Transverse colon (tissue), 4 donors: ENCODE measurements at places on chromosomes 6 and 20. TPM values are rescaled to one million over a fixed set of nuclear protein-coding genes. Genes with fewer than 3 reads are reported as not detected.

GRCh38 chr20:16205507-16205906 is 367.7 kb downstream of the KIF16B start:
- no peaks in the 10 kb centered on the region for H3K4me1 ChIP-seq
- H3K4me3 ChIP-seq: no peak overlapping the region
- no peak for DNase-seq
- H3K27ac ChIP-seq: no peak overlapping the region

DNA sequence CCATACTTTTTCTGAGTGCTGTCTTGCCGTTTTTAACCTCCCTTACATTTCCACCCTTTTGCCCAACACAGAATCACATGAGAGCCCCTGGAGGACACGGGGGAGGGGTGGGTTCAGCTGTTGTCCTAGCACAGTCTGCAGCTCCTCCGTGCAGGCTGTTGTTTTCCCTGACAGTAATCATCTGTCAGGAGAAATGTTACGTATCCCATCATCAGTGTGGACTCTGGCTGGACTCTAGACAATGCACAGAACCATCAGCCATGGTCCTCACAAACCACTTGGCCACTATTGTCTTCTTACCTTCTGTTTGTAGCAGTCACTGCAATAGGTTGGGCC is 92.1 kb downstream of the RIN2 start:
- no peaks in the 10 kb centered on the region for H3K36me3 ChIP-seq
- H3K4me1 ChIP-seq: no peaks in the 10 kb centered on the region
- H3K4me3 ChIP-seq: no peak overlapping the region
- no peaks in the 10 kb centered on the region for H3K27me3 ChIP-seq
- DNase-seq: no peak
- H3K27ac ChIP-seq: peak overlapping the region; percentile 74

DNA sequence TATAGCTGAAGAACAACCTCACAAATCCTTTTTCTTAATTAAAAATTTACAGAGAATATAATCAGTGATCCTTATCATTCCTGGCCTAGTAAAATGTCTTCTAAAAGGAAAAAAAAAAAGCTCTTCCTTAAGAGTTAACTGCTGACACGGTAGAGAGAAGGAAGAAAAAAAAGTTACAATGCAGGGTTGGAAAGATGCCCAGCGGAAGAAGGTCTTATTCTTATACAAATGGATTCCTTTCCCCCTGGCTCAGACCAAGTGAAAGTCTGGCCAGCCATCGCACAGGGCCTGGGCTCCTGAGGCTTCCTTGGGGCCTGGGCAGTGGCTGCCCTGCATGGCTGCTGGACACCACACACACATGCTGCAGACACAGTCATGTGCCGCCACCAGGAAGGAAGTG is 688.6 kb downstream of the TENT5A start:
- H3K36me3 ChIP-seq: no peaks in the 10 kb centered on the region
- H3K4me3 ChIP-seq: no peak overlapping the region
- H3K4me1 ChIP-seq: no peaks in the 10 kb centered on the region
- DNase-seq: no peak
- H3K27ac ChIP-seq: no peak overlapping the region

DNA sequence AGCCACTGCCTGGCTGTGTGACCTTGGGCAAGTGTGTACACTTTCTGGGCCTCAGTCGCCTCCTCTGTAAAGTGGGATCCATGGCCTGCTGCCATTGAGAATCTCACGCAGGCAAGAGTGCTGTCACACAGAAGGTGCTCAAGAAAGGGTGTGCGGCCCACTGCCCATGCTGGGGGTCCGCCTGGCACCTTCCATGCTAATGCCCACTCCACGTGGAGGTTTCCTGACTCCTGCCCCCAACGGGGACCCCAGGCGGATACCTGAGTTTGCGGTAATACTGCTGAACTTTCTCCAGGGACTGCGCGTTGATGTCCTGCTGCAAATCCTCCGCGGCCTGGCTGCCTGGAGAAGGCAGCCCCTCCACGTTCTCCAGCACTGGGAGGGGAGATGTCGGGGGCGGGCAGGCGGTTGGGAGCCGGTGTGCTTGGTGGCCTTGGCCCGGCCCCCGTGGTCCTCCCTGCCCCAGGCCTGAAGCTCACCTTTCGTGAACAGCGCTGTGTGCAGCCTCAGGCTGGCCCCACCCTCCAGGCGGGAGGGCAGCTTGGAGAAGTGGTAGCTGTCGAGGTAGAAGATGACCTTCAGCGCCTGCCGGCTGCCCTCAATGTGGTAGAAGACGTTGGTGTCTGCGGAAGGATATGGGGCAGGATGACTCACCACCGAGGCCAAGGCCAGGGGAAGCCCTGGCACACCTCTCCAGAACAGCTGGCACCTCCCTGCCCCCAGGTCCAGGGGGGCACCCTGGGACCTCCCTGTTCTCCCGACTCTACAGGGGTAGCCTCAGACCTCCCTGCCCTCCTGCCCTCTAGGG is 195.6 kb downstream of the PREX1 start:
- no peaks in the 10 kb centered on the region for H3K36me3 ChIP-seq
- H3K4me3 ChIP-seq: no peak overlapping the region
- no peak for DNase-seq
- H3K27ac ChIP-seq: no peak overlapping the region
- no peaks in the 10 kb centered on the region for H3K4me1 ChIP-seq

DNA sequence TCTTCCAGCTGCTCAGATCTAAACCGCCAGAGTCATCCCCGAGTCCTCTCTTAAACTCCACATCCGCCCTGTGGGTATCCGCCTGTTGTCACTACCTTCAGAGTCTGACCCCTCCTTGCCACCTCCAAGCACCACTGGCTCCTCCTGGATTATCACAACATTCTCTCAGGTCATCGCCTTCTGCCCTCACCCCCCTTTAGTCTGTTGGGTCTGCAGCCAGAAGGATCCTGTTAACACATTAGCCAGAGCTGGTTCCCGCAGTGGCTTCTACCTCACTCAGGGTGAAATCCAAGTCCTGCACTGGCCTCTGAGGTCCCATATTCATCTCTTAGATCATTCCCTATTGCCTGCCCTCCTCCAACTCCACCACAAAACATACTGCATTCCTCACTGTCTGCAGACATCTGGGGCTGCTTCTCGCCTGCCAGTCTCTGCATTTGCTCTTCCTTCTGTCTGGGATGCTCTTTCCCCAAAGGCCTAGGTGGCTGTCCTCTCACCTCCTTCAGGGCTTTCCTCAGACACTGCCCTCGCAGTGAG is 34.1 kb downstream of the TNXB start:
- DNase-seq: no peak
- no peak overlapping the region for H3K4me3 ChIP-seq
- no peaks in the 10 kb centered on the region for H3K27me3 ChIP-seq
- H3K36me3 ChIP-seq: no peaks in the 10 kb centered on the region

DNA sequence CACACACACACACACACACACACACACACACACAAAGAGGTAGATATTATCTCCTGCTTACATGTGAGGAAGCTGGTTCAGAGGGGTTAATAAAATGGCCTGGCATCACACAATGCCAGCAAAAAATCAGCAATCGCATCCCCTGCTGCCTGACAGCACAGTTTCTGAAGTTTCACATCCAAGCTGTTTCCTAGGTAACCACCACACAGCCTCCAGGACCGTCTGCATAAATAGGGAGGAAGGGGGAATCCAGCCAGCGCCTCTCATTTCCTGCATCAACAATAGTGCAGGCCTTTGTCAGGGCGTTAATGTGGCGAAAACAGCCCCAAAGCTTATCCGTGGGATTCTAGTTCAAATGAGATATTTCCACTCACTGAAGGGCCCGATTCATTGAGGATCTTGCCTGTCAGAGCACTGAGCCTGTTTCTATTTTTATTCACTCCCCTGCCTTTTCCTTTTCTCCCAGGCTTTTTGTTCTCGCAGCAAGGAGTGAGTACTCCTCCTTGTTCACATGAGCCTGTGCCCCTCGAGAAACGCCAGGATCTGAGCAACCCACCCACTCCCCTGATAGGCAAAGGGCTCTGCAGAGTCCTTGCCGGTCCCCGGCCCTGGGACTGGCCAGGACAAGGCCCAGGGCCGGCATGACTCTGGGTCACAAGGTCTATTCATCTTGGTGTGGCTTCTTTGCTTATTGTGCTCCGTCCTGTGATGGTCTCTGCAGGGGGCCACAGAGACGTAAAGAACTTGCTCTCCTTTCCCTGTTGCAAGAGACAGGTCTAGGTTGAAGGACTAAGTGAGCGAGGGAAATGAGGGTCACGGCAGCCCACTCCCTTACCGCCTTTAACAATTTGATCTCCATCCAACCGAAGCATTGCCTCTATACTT is 32.7 kb downstream of the TUBB2B start:
- DNase-seq: no peak
- no peaks in the 10 kb centered on the region for H3K27me3 ChIP-seq
- no peak overlapping the region for H3K4me3 ChIP-seq

GRCh38 chr6:19715167-19715551 is 122.0 kb upstream of the ID4 start:
- H3K27ac ChIP-seq: no peak overlapping the region
- H3K4me1 ChIP-seq: no peaks in the 10 kb centered on the region
- H3K36me3 ChIP-seq: no peaks in the 10 kb centered on the region
- no peaks in the 10 kb centered on the region for H3K27me3 ChIP-seq
- H3K4me3 ChIP-seq: no peak overlapping the region
- DNase-seq: no peak

- H3K4me1 ChIP-seq: peaks cover 36% of the 10 kb centered on the region
- no peak for DNase-seq
- no peak overlapping the region for H3K4me3 ChIP-seq
- no peaks in the 10 kb centered on the region for H3K36me3 ChIP-seq
- peak overlapping the region; percentile 47 for H3K27ac ChIP-seq
- H3K27me3 ChIP-seq: no peaks in the 10 kb centered on the region
Measured at GRCh38 chr6:34598712-34599111, 42.6 kb upstream of the SPDEF start.

- no peak overlapping the region for H3K4me3 ChIP-seq
- no peaks in the 10 kb centered on the region for H3K4me1 ChIP-seq
- no peaks in the 10 kb centered on the region for H3K36me3 ChIP-seq
- H3K27me3 ChIP-seq: no peaks in the 10 kb centered on the region
- H3K27ac ChIP-seq: no peak overlapping the region
Measured at GRCh38 chr20:6976106-6976900, 208.8 kb downstream of the BMP2 start.

DNA sequence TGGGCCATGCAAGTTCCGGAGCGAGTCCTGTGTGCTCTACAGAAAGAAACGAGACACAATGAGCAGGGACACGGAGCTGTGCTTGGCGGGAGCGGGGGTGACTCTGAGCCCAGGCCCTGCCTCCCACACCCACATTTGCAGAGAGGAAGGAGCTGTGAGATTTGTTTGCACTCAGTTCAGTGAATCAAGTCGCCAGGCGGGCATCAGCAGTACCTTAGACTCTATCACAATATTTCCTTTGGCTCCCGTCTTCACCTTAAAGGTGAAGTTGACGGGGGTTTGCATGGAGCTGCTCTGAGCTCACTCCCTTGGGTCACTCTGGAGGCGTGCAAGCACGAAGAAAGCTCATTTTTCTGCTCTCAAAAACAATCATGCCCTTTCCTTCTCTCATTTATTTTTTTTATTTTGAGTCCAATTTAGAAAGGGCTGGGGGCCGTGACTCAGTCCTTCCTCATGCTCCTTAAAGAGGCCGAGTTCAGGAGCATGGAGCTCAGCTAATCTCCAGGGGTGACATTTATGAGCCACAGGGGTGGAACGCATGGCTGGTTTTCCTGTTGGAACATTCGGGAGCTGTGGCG is 188.2 kb downstream of the NFATC2 start:
- H3K36me3 ChIP-seq: no peaks in the 10 kb centered on the region
- no peak overlapping the region for H3K27ac ChIP-seq
- no peak overlapping the region for H3K4me3 ChIP-seq
- H3K4me1 ChIP-seq: no peaks in the 10 kb centered on the region

GRCh38 chr6:161564952-161565351 is 291.1 kb upstream of the AGPAT4 start:
- H3K27me3 ChIP-seq: no peaks in the 10 kb centered on the region
- H3K4me1 ChIP-seq: no peaks in the 10 kb centered on the region
- H3K36me3 ChIP-seq: no peaks in the 10 kb centered on the region

DNA sequence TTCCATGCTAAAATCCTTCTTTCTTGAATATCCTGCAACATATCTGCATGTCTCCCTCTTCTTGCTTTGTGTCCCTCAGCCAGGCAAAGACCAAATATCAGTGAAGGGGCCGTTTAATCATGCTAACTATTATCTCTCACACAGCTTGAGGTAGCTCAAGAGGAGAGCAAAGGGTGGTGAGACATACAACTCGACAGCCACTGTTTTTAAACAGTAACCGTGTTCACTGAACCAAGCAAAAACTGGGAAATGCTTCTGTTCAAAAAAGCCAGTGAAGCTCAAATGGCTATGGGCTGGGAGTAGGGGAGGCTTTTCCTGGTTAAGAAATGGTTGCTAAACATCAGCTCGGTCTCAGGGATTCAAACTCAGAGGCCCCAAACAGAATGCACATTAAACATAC is 83.4 kb downstream of the MAP7 start:
- H3K4me1 ChIP-seq: peaks cover 2% of the 10 kb centered on the region
- no peaks in the 10 kb centered on the region for H3K36me3 ChIP-seq
- no peak for DNase-seq
- H3K27me3 ChIP-seq: no peaks in the 10 kb centered on the region
- no peak overlapping the region for H3K4me3 ChIP-seq

ERVFRD-1 gene
- not detected for total RNA-seq

DYNLT2 gene
- total RNA-seq: 3.3 TPM

C4A gene
- 25.1 TPM for total RNA-seq
